ENCODE measurements at places on chromosomes 4 and X.

DNA sequence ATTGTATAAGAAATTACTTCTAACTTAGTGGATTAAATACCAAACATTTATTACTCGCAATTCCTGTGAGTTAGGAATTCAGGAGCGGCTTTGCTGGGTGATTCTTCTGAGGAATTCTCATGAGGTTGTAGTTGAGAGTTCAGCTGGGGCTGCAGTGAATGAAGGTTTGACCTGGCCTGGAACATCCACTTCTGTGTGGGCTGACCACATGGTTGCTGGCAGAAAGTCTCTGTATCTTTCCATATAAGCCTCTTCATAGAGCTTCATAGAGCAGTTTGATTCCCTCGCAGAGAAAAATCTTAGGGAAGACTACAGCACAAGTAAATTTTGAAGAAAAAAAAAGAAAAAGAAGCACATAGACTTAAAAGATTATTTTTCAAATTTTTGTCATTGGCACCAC is 339.7 kb upstream of the NWD2 start:
- no peak for DNase-seq

DNA sequence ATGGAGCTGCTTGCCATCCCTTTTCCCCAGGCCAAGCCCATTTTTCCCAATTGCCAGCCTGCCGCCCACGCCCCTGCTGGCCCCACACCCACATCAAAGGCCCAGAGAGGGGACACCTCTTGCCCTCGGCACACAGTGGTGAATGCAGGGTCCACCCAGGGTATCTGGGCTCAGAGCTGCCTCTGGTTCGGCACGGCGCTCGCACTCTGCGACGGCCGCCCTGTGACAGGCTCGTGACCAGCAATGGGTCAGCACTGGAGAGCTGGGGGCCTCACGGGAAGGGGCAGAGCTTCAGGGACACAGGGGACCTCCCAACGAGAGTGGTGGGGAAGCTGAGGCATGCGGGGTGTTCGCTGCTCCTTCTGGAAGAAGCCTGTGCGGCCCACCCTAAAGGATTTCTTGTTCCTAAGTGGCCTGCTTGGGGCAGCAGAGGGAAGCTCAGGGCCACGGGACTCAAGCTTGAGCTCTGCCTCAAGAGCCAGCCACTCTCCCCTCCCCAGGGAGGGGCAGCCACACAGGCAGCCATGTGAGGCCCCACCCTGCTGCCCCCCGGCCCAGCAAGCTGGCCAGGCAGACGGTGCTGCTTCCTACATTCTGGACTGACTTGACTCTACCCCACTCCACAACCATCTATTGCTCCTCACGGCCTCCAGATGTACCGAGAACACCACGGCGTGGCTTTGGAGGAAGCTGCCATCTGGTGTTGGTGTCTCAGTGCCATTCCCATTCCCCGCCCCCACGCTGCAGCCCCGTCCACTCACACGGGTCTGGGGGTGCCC is 73.7 kb downstream of the ABLIM2 start:
- no peak for DNase-seq

GRCh38 chr4:140061194-140061593 is 92.8 kb downstream of the MAML3 start:
- DNase-seq = no peak

DNA sequence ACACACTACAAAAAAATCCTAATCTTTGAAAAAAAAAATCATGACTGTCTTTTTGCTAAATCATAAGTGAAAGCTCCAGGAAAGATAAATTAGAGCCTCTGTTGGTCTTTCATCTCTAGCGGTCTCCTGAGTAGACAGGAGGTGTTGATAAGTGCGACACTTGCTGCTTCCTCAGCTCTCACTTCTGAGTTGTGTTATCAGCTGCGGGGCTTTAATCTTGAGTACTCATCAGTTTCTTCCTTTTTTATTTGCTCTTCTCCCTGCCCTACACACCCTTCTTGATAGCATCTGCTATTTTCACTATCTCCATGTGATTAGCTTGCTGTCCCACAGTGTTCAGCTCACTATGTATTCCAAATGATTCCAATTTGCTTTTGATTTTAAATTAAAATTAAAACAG is 1449.2 kb downstream of the C4orf33 start:
- no peak for DNase-seq

DNA sequence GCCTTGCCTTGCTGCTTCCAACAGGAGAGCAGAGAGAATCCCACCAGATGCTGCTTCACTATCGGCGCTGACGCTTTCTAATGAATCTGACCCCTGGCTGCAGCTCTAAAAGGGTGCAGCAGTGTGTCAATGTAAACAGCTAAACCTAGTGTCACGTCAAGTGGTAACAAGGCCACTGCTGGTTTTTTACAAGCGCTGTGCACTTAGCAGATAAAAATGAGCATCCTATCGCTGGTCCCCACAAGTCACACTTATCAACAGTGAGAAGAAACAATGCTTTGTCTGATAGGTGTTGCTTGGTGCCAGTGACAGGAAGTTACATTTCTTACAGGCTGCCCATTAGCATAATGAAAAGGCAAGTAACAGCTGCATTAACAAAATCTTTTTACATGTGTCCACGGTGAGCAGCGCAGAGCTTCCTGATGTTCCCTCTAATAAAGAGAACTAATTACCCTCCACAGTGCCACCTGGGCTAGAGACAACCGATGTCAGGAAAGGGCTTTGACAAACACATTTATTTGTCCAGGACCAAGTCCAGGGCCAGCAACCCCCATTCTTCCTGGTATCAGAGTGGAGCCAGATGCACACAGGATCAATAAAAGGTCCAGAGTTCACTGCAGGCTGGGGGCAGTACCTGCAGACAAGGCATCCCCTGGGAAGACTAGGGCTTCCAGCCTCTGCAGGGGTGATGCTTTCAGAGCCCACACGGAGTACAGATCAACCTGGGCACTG is 176.0 kb downstream of the MGST2 start:
- no peak for DNase-seq

- no peak for DNase-seq
These were observed 3.6 kb upstream of the ASB11 start for GRCh38 chrX:15319075-15319474.

GRCh38 chrX:139930401-139930800 is 2.5 kb downstream of the ATP11C start:
- no peak for DNase-seq

DNA sequence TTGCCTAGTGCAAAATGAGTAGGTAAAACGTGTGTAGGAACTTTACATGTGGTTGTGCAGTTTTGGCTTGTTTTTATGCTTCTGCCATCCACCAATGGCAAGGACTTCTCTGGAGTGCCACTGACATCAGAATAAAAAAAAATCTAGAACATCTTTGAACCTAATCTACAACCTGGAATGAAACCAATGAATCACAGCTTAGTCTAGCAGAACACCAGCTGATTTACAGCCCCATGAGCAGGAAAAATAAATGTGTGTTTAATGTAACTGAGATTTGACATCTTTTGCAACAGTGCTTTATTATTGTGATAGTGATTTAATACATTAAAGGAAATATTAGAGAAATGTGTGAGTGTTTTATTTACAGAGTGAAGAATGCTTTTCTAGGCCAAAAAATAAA is 995.1 kb downstream of the PCDH7 start:
- DNase-seq = no peak

GRCh38 chrX:3963980-3964379 is 250.5 kb upstream of the PRKX start:
- DNase-seq = no peak

DNA sequence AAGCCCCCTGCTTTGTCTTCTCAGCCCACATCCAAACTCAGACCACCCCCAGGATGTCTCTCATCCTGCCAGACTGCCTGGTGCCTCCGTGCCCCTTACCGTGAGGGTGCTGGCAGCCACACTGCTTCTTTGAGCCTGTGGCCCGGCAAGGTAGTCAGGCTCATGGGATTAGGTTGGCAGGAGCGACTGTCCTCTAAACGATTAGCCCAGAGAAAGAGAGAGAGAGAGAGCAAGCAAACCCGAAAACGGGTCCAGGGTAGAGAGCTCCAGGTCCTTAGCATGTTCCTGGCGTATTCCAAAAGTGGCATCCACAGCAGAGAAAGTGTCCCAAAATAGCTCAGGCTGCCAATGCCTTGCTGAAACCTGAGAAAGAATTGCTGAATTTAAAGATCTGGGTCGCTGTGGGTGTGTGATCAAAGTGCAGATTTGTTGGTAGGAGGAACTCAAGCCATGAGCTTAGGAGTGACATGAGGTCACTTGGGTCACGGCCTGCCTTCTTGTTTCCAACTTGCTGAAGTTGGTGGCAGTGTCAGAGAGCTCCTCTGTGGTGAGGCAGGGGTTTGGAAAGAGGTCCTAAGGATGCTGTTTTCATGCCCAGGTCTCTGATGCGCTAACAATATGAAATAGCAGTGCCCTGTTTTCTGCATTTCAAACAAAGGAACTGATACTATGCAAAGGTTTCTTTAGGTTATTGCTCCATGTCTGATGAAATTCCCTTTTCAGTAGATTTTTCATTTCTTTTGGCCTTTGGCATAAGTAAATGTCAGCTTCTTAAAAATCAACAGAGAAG is 81.6 kb downstream of the RTL9 start:
- DNase-seq = no peak

DNA sequence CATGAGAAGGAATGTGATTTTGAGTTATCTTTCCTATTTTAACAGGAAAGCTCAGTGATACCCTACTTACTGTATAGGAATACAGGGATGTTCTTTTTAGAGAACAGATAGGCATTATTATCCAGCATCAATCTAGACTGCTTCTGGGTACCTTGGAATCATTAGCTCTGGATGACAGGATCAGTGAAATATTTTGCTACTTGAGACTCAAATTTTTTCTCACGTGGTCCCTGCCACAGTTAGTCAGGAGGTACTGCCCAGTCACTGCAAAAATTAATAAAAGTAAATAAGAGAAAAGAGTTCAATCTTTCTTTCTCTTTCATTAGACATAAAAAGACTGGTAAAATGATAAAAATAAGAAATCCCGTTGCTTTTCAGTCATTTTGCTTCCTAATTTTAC is 5.5 kb downstream of the ZNF827 start:
- DNase-seq = no peak

Data from central memory CD4-positive, alpha-beta T cell (primary cell).